Stimulated activated CD4-positive, alpha-beta T cell treated with anti-CD3 and anti-CD28 coated beads, Interleukin-15, amount 100 ng/mL, for 1 hour (primary cell): ENCODE measurements at places on chromosomes 11 and 22.

GRCh38 chr11:35216962-35217678 is 78.1 kb downstream of the CD44 start:
- no peak for DNase-seq

DNA sequence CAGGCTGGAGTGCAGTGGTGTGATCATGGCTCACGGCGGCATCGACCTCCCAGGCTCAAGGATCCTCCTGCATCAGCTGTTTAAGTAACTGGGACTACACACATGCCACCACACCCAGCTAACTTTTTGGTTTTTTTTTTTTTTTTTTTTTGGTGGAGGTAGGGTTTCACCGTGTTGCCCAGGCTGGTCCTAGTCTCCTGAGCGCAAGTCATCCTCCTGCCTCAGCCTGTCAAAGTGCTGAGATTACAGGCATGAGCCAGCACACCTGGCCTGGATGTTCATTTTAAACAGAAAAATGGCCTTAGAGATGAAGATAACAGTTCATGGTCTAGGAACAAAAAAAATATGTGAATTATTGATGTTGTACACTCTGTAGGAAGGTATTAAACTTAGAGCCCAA is 13.6 kb upstream of the SLC25A18 start:
- DNase-seq = no peak

- no peak for DNase-seq
Measured at GRCh38 chr11:74024261-74025029, 15.6 kb upstream of the UCP3 start.

GRCh38 chr11:65060913-65061408 is 2.6 kb upstream of the NAALADL1 start:
- DNase-seq = no peak

DNA sequence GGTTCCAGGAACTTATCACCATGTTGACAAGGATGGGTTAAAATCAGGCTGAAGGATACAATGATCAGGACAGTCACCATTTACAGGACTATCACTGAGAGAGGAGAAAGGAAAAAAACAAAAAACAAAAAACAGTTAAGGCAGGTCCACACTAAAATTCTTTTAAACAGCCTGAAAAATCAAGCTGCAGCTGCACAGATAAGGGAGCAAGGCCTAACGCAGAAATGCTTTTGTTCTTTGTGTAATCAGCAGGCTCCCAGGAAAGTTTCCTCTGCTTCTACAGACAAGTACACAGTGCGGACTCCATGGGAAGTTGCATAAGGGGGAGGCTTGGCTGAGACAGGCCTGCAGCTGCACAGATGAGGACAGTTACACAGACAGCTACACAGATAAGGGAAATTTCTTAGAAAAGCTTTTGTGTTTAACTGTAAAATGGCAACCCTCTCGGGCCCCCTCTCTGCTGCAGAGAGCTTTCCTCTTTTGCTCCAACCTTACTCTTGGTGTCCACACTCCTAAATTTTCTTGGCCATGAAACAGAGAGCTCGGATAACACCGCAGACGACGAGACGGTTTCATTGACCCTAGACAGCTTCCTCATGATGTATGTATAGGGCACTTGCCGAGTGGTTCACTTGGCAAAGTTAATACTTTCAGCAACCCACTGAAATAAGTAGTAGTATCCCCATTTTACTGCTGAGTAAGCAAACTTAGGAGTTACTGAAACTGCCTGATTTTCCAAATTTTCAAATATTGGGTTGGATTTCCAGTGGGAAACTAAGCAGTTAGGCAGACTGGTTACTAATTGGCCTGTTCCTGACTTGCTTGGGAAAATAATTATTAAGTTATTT is 45.5 kb downstream of the PIWIL3 start:
- no peak for DNase-seq

- no peak for DNase-seq
Measured at GRCh38 chr22:50672041-50672440, 582 bp upstream of the SHANK3 start.
